Stimulated activated CD4-positive, alpha-beta T cell treated with anti-CD3 and anti-CD28 coated beads, Interleukin-2, amount 100 ng/mL, for 48 hours (primary cell): ENCODE measurements at places on chromosomes 16 and 17.
A peak's percentile ranks its signal among the peaks of the same experiment; 100 is the strongest.

DNA sequence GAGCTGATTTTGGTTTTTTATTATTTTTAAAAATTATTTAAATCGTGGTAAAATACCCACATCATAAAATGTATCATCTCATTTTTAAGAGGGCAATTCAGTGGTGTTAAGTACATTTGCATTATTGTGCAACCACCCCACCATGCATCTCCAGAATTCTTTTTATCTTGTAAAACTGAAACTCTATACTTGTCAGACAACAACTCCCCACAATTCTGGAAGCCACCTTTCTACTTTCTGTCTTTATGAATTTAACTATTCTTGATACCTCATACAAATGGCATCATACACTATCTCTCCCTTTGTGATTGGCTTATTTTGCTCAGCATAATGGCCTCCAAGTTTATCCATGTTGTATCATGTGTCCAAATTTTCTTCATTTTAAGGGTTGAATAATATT is 97.9 kb downstream of the HS3ST3B1 start:
- DNase-seq: no peak

DNA sequence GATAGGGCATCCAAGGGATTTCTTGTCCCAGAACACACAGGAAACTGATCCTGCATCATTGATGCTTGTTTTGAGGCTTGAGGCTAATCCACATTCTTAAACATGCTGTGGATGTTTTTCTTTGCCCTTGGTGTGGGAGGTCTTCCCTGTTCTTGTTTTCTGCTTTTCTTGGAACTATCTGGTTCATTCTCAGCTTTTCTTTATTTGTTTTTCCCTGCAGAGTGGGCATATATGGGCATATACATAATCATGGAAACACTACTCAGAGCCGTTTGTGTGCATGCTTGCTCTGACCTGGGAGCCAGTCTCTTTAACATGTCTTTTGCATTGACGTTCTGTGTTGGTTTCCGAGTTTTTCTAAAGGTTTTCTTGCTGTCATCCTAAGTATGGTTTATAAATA is 300.0 kb downstream of the SNX29 start:
- DNase-seq: no peak

DNA sequence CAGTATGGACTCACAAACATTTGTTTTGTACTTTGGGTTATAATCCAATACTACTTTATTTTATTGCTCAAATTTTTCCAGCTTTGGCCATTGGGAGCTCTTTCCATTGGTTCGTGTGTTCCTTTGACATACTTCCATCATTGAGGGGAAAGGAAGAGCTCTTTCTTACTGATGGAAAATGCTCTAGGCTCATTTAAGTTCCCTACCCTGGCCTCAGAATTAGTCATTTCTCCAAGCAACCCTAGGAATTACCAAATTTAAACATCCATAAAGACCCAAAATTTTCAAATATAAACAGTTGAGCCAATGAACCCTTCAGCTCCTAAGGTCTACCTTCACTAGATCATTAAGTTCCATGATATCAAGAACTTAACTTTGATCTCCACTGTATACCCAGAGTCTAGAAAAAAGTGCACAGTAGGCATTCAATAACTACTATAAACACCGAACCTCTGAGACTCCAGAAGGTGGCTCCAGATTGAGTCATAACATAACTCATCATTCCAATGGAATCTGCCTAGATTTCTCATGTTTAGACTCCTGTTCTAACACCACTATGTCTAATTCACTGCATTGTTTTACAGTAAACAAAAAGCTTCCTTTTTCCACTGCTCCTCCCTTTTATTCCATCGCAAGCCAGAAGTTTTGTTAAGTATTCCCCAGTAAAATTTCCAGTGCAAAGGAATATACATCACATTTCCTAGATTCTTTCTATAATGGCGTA is 39.0 kb downstream of the SMURF2 start:
- DNase-seq: no peak

- DNase-seq: no peak
Observed at GRCh38 chr16:61792194-61792909, 243.9 kb downstream of the CDH8 start.

DNA sequence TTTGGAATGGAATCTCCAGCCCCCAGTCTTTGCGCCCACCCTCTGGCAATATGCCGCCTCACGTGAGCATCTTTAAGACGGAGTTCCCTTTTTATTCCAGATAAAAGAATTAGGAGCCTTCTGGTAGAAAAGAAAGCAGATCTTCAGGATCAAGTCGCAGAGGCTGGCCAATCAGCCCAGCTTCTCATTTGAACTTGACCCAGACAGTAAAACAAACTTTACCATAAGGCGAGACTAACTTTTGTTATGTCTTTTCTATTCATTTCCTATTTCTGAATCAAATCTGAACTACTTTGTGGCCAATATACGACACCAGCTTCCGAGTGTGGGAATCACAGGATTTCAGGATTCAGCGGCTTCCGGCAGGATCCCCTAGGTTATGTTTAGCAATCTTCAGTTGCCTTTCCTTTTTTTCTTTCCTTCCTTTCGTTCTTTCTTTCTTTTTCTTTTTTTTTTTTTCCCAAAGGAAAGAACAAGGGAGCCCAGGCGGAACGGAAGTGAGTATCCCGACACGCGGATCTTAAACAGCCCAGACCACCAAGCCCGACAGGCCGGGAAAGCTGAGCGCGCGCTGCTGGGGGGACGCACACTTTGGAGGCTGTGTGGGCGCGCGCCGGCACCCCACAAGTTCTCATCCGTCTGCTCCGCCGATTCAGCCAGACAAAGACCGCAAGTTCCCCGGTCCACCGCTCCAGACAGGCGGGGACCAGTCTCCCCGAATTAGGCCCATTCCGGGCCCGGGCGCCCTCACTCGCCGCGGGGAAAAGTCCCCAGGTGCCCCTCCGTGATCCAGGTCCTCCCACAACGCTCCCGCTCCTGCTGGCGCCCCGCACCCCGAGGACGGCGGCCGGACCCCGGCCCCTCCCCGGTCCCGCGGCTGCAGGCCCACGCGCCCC is 633 bp downstream of the TBC1D16 start:
- peak; percentile 23 for DNase-seq

- no peak for DNase-seq
Observed at GRCh38 chr17:34865716-34866115, 95.5 kb downstream of the CCT6B start.

DNA sequence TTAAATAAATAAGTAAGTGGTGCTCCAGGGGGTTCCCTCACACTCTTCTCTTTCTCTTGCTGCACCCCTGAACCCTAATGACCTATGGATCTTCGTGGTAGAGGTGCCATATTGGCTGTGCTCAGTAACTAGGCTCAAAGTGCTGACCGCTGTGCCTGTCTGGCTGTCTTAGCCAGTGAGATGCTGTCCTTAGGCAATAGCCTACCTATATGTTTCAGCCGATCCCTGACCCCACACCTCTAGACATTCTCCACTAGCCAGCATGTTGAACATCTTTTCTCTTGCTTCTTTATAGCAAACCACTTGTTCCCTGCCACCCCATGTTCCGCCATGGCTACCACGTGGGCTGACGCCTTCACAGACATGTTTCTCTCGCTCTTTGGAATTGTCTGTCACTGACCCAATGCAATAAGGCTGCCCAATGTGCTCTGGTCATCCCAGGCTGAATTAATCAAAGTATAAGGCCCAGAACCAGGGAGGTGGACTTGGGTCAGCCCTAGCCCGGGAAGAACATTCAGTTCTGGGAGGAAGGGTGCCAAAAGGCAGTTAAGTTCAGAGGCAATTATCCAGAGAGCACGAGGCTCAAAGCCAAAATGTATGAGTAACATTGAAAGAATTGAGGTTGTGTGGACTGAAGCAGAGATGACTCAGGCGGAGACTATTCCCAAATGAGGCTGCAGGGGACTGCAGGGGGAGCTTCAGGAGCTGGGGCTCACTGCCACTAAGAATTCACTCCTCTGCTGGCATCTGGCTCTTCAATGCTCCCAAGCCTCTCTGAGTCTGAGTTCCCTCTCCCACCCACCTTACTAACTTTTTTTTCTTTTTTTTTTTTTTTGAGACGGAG is 28.7 kb upstream of the TNRC6A start:
- DNase-seq: no peak

GRCh38 chr16:706189-707061 is 824 bp upstream of the FBXL16 start:
- DNase-seq: no peak
